Spinal cord (tissue), 10 donors: ENCODE measurements at places on chromosomes 6 and 20. TPM values are rescaled to one million over a fixed set of nuclear protein-coding genes. Genes with fewer than 3 reads are reported as not detected.

GRCh38 chr6:168545428-168545827, 104.4 kb downstream of the SMOC2 start:
- no peak overlapping the region for H3K27ac ChIP-seq
- H3K27me3 ChIP-seq = no peaks in the 10 kb centered on the region
- H3K4me3 ChIP-seq = no peak overlapping the region
- no peaks in the 10 kb centered on the region for H3K4me1 ChIP-seq

DNA sequence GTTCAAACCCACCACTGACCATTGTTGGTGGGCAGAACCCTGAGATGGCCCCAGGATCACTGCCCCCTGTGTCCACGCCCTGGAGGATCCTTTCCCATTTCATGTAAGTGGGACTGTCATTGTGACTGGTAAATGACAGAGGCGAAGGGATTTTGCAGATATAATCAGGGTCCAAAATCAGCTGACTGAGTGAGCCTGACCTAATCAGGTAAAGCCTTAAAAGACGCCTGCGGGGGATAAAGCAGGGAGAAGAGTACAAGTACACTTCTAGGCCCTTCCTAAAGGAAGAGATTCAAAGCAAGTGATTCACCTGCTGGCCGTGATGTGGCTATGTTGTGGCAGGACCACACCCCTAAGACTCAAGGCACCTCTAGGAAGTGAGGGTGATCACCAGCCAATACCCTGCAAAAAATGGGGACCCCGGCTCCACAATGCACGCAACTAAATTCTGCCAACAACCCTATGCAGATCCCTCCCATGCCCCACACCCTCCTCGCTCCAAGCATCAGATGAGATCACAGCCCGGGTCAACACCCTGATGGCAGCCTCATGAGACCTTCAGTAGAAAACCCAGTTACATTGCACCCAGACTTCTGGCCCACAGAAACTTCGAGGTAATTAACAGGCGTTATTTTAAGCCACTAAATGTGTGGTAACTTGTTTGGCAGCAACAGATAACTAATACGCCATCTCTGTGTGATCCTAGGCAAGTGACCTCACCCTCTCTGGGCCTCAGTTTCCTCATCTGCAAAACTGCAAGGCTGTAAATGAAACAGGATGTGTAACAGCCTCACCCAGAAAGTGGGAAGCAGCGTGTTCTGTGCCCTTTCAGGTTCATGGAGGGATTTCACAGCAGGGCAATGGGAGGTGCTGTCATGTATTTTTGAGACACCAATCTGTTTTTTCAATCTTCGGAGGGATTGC, 11.3 kb downstream of the PREX1 start:
- no peak for DNase-seq
- H3K27me3 ChIP-seq = no peaks in the 10 kb centered on the region
- H3K36me3 ChIP-seq = peaks cover 9% of the 10 kb centered on the region
- H3K4me3 ChIP-seq = no peak overlapping the region

- H3K27ac ChIP-seq = no peak overlapping the region
- H3K27me3 ChIP-seq = no peaks in the 10 kb centered on the region
Observed at GRCh38 chr6:139145661-139146060, 10.8 kb downstream of the HECA start.

FAXC gene
- 40.6 TPM for polyA plus RNA-seq

CCN2 gene
- polyA plus RNA-seq = 25.8 TPM

STK4 gene
- 15.3 TPM for polyA plus RNA-seq
